AG08395 (cell line): ENCODE measurements at places on chromosomes 3 and 15.
A peak's percentile ranks its signal among the peaks of the same experiment; 100 is the strongest.

DNA sequence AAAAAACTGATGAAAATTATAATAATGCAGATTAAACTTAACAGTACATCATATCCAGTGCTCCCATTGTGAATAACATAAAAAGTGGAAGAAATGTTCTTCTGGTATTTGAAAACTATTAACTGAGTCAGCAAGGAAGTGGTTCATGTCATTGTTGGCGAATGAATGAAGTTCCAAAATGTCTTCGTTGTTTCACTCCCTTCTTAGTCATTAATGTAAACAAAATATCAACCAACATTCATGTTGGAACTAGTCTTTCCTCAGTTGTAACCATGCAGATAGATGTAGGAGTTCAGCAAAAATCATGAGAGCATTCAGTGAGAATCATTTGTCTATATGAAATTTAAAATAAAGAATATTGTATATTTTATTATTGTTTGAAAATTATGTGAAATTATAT, 44.1 kb upstream of the ICE2 start:
- DNase-seq, result peak; percentile 37

DNA sequence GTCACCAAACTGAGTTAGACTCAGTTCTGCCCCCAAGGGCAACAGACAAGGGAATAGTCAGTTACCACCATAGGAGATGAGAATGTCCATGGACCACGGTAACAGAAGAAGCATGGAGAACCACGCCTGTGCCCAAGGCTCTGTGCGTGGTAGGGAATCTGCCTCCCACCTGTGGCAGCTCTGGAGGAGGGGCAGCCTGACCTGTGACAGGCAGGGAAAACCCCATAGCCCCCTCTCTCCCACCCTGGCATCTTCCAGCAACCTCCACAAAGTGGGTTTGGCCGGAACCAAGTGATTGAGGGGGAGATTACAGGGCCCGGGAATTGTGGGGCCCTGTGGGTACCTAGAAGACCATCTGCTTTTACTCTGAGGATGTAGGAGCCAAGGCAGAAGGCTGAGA, 14.3 kb upstream of the LTF start:
- DNase-seq, result no peak

DNA sequence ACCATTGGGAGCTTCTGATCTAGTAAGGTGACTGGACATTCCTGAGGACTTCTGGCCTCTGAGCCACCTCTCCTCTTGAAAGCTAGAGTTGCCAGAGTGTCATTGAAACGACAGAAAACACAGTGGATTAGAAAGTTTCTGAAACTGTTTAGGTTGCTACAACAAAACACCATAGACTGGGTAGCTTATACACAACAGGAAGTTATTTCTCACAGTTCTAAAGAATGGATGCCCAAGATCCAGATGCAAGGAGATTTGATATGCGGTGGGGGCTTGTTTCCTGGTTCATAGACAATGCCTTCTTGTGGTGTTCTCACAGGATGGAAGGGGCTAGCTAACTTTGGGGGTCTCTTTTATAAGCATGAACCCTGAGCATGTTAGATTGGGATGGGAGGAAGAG, 43.3 kb upstream of the ZNF385D start:
- no peak for DNase-seq

DNA sequence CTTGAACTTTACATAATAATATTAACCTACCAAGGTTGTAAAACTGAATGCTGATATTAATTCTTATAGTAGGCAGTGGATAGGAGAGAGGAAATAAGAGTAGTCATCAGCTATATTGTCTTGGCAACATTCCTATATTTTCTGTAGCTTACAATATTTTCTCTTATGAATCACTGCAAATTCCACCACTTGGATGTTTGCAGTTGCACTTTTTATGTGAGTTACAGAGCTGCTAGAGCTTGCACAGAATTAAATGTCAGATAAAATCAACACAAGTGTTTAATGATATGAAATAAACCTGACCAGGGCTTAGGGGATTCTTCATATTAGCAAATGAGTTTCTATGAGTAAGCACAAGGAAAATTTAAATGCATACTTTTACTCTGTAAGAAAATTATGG, 1710.1 kb downstream of the SI start:
- no peak for DNase-seq

DNA sequence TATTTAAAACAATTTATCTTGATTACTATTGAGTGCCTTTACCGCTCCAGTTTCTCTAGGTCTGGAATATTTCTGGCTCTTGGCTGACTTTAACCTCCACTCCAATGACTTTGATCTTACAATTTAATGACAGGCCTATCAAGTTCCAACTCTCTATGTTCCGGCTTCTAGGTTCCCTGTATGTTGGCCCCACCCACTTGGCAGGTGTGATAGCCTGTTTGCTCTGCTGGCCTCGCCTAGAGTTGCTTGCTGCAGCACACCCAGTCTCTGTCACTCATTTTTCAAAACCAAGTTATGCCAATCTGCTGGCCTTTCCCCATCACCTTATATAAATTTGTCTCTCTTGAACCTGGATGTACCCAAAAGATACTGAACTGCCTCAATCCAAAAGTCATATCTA, 428.0 kb downstream of the ROBO1 start:
- DNase-seq, result no peak

- no peak for DNase-seq
These were observed 15.9 kb downstream of the ZXDC start for GRCh38 chr3:126459763-126460127.

GRCh38 chr3:46719735-46720271, 2.1 kb upstream of the PRSS50 start:
- no peak for DNase-seq
